ENCODE measurements at places on chromosomes 4 and X.

- no peak for DNase-seq
Measured at GRCh38 chr4:123623611-123624010, 227.0 kb downstream of the SPRY1 start.

GRCh38 chr4:71130827-71131603 lies 137.6 kb downstream of the DCK start:
- DNase-seq, result no peak

- no peak for DNase-seq
Measured at GRCh38 chr4:22514481-22514880, 1.4 kb downstream of the ADGRA3 start.

DNA sequence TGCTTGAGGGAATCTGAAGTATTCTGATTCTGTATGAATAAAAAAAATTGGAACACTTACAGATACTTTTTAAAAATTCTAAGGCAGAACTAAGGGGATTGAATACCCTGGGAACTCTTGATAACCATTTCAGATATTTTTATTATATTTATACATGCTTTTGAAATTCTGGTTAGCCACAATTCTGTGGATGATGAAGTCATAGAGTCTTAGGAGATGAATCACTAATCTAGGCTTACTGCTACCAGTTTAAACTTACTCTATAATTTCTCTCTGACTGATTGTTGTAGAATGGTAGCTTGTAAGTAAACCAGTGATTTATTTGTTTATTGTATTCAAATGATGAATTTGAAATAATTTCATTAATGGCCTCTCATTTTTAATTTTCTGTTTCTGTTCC lies 11.4 kb upstream of the SLAIN2 start:
- DNase-seq, result no peak

DNA sequence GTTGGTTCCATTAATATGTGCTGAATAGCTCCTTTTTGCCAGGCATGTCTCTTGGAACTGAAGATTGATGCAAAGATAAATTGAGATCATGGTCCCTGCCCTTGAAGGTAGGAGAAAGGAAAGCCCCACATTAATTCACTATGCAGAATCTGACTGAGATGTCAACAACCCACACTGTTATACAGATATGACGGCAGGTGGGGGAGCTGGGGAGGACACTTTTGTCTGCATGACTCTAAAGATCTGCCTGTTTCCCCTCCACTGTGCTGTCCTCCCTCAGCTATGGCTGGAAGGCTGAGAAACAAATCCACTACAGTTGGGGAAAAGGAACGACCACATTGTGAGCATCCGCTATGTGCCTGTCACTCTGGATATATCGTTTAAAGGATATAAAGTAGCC lies 36.3 kb upstream of the IGFBP7 start:
- DNase-seq, result no peak

DNA sequence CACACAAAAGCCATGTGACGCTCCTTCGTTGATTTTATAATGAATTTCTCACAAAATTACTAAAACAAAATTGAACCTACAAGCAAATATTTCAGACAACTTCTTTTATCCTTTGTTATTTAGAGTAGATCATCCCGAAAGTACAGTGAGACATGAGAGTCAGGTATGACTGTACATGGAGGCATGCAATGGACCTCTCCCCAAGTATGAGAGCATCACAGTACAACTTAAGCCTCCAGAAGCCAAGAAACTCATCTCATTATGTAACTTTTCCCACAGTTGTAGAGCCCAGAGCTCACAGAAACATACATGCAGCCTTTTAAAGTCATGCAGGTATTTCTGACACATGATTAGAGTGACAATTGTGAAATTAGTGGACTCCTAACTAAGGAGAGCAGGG lies 167.7 kb downstream of the PAPSS1 start:
- DNase-seq, result no peak

DNA sequence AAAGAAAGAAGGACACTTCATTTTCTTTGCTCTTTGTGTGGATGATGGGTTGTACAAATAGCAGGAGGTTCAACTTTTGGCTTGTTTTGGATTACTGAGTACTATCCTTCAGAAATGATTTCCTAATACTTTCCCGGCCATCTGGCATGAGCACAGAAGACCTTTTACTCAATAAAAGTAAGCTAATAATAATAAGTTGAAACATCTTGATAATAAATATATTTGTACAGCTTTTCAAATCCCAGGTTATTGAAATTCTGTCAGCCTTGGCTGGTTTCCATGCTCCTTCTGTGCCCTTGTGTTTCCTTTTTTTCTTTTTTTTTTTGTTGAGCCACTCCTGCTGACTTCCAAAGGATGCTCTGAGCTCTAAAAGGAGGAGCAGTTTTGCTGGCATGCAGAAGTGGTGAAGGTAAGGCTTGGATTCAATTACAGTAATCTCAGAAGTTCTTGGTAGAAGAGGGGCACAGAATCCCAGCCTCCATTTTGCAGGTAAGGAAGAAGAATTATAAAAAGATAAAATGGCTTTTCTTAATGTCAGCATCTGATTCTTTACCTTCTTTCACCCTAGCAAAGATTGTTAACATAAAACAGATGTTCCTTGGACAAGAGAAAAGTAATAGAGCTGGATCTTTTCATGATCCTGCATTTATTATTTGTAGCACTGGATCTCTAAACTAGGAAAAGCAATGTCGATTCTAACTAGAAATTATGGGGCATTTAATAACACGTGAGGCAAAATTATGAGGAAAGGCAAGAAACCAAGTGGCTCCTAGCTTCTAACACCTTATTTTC lies 31.9 kb downstream of the REPS2 start:
- no peak for DNase-seq

GRCh38 chrX:44072631-44073030 lies 99.4 kb upstream of the NDP start:
- no peak for DNase-seq

- DNase-seq, result no peak
Measured at GRCh38 chr4:169017971-169018370, 7.9 kb upstream of the CBR4 start.

- no peak for DNase-seq
Measured at GRCh38 chr4:112073181-112073580, 72.1 kb upstream of the FAM241A start.

GRCh38 chrX:97494756-97495372 lies 611.2 kb downstream of the RPA4 start:
- DNase-seq, result no peak

DNA sequence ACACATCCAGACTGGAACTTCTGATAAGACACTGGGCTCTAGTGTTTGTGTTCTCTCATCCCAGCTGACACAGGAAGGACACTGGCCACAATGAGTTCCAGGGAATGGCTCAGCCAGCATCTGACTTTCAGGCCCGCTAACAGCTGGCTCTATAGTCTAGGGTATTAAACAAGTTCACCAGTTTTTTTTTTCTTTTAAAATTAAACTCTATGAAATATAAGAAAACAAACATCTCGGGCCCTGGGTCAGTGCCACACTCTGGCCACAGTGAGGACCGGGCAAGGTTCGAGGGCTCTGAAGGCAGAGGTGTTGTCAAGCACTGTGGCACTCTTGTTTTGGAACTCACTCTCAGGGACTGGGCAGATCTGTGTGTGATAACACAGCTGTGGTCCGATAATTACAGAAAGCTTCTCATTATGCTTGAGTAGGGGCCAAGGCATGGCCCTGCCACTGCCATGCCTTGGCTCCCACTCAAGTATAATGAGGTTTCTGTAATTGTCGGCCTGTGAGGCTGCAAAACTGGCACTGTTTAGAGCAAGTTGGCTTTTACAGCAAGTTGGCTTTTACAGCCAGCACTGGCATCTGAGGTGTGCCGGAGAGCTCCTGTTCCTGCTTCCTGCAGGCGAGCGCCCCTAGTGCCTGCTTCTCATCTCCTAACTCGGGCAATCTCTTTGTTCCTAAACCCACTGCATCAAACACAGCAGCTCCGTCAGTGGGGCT lies 62.8 kb downstream of the PPP1R2C start:
- peak; percentile 8 for DNase-seq

DNA sequence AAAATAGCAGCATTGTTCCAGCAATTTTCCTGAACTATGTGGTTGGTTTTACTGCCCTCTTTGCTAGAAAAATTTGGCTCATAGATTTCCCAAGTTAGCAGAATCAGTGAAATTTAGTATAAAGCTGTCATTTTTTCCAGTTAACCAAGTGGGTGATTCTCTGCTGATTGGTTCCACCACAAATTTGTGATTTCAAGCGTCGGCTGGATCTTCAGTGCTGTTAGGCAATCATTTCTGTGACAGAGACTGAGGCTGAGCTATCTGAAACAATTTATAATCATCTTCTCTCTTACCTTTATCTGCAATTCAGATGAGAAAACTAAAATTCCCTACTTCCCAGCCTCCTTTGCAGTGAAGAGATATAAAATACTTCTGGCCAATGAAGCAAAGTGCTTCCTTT lies 68.6 kb upstream of the OTUD4 start:
- no peak for DNase-seq

GRCh38 chrX:141662781-141663180 lies 35.8 kb downstream of the SPANXD start:
- DNase-seq, result no peak

All from activated CD8-positive, alpha-beta memory T cell treated with anti-CD3 and anti-CD28 coated beads for 1 hour (primary cell).